Activated CD4-positive, alpha-beta T cell treated with anti-CD3 and anti-CD28 coated beads for 48 hours (primary cell): ENCODE measurements at places on chromosomes 3 and 15.

DNA sequence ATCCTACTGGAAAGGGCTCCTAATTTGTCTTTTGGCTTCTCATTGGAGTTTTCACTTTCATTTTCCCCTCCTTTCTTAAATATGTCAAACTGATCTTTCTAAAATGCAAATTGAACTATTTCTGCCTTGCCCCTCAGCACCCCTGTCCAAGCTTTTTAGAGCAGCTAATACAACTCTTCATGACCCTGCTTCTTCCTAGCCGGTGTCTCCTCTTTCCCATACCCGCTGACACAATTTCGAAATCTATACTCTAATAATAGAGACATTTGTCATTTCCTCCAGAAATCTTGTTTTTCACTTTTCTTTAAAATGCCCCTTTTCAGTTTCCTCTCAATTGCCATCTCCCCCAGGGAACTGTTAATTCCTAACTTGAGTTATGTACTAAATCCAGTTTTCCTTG is 2.9 kb upstream of the EPHA3 start:
- no peak for DNase-seq

GRCh38 chr3:109112946-109113760 is 4.8 kb downstream of the MORC1 start:
- DNase-seq, result no peak

- no peak for DNase-seq
Measured at GRCh38 chr3:101151286-101151913, 158.2 kb upstream of the ABI3BP start.

DNA sequence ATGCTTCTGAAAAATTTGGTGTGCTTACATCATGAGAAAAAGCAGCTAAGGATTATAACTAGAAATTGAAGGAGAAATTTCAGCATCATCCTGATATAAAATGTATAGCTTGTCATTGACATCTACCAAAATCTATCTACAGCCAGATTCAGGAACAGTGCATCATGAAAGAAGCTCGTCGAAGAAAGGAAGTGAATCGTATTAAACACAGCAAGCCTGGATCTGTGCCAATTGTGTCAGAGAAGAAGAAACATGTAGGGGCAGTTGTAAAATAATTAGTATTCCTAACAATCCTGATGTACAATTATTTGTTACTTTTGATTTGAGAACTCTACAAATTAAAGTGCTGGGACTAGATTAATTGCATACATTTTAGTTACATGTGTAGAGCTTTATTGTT is 37.2 kb downstream of the AP4E1 start:
- DNase-seq, result no peak

DNA sequence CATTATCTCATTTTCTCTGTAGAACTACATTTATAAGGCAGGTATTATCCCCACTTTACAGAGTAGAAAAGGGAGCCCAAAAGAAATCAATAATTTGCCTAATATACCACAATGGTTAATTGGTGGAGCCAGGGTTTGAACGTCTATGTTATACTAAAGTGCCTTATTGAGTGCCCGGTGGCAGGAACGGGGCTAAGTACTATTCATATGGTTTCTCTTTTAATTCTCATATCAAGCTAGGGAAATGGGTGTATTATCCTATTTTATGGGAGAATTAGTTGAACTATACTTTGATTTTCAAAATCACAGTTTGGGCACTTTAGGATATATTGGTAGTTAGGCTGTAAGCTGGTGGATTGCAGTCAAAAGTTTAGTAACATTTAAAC is 1.5 kb downstream of the CEP97 start:
- no peak for DNase-seq

GRCh38 chr15:63870487-63871209 is 36.9 kb upstream of the HERC1 start:
- DNase-seq, result no peak

DNA sequence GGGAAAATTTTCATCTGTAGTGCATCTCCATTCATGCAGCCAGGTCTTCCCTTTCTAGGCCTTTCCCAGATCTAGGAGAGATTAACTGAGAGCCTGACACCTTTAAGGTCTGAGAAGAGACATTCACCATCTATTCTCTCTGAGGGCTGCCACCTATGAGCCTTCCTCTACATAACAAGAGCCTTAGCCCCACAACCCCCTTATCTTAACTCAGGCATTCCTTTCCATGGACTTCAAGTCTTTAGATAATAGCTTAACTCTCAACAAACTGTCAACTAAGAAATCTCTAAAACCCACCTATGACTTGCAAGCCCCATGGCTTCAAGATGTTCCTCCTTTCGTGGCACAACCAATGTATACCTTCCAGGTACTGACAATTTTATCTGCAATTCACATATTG is 121.0 kb downstream of the GABRB3 start:
- DNase-seq, result no peak

GRCh38 chr3:100516838-100517237 is 24.4 kb downstream of the TMEM45A start:
- no peak for DNase-seq

DNA sequence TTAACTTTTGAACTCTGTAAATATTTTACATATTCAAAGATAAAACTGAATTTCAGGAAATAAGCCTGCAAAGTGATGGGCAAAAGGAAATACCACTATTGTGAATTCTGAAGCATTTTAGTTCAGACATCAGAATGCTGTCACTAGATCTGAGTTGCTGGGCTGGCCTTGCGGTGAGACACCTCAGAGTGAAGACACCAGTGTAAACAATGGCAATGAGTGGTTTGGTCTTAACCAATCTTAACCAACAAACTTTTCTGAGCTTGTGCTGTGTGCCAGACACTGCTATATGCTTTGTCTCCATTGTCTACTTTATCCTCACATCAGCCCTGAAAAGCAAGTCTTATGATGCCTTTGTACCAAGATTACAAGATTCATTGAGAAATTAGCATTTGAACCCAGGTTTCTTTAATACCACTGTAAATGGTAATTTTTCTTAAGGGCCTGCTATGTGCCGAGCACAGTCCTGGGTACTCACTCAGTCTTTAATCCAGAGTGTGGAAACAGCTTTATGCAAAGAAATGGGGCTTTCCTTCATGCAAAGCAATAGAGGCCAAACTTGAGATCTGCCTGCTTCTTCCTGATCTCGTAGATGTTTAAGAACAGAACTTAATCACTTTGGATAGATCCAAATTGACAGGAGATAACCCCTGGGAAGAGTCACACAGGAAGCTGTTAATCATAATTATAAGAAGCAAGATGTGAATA is 55.0 kb downstream of the TMEM39A start:
- no peak for DNase-seq

DNA sequence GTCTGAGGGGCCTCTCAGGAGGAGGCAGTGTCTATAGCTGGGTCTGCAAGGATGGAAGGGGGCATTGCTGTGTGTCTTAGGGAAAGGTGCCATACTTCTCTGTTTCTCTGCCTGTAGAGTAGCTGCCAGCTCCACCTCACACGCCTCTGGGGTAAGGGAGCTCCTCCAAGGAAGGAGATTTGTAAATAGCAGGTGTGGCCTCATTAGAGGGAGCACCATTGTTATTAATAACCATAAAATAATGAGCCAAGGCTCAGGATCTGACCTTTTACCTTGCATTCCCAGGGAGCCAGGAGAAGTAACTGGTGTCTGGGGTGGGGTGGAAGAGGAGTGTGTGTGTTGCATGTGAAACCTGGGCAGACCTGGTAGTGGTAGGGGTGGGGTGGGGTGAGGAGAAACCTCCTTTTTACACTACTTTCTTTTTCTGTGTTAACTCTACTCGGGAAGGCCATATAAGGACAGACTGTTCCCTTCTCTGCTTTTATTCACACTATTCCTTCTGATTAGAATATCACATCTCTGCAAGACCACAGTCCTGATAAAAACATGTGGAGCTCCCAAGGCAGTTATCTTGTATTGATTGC is 2.2 kb upstream of the C15orf39 start:
- DNase-seq, result no peak

- no peak for DNase-seq
Measured at GRCh38 chr3:89441141-89441540, 333.7 kb downstream of the EPHA3 start.

GRCh38 chr15:70152070-70152480 is 54.4 kb upstream of the TLE3 start:
- DNase-seq, result peak; percentile 31

DNA sequence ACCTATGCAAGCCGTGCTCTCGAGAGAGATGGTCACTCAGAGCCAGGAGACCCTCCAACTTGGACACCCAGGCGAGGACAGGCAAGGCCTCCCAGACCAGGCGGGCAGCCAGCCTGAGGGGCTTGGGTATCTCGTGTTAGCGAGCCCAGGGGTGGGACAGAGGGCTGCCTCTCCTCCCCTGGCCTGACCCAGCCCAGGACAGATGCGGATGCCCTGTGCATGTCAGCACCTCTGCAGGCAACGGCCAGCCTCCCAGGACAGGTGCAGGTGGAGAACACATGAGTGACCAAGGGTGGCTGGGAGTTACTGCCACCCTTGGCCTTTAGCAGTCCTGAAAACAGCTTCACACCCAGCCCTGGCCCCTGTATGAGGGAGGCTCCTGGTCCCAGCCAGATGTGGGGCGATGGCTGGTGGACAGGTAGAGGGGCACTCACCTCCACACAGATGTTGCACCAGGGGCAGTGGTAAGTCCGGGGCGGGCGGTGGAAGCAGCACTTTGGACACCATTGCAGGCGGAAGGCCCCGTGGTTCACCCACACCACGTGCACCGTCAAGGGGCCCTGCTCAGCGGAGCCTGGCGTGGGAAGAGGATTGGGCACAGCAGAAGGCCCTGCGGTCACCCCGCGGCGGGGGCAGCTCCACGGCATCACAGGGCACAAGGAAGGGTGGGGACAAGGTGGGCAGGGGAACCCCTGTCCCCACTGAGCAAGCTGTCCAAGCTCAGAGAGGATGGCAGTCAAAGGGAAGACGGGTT is 2.1 kb downstream of the ZDHHC19 start:
- DNase-seq, result no peak

GRCh38 chr3:71513081-71513480 is 70.4 kb downstream of the FOXP1 start:
- no peak for DNase-seq

- DNase-seq, result no peak
Measured at GRCh38 chr3:110569073-110569472, 502.5 kb upstream of the NECTIN3 start.
